Activated CD4-positive, alpha-beta T cell treated with anti-CD3 and anti-CD28 coated beads, Interleukin-2, amount 10 ng/mL, durations not matched to agents 7 days and 5 days (primary cell): ENCODE measurements at places on chromosomes 7 and 10.

GRCh38 chr10:93879273-93879672 is 14.5 kb upstream of the SLC35G1 start:
- DNase-seq: no peak

DNA sequence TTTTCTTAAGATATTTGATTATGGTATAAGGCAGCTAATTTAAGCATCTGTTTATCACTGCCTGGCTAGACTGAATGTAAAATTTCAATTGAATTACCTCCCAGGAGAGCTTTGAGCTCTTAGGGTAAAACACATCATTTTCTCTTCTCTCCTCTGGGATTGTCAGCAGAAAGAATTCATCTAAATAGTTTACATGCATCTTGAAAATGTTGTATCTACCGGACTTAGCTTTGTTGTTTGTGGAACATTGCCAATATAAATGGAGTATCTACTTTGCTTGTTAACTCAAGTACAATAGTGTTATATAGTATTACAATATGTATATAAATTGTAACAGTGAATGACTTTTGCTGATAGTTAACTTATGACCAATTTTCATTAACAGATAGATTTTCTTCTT is 73.3 kb downstream of the TAF3 start:
- no peak for DNase-seq

- peak; percentile 49 for DNase-seq
Observed at GRCh38 chr7:140062118-140062527, 628 bp downstream of the PARP12 start.

DNA sequence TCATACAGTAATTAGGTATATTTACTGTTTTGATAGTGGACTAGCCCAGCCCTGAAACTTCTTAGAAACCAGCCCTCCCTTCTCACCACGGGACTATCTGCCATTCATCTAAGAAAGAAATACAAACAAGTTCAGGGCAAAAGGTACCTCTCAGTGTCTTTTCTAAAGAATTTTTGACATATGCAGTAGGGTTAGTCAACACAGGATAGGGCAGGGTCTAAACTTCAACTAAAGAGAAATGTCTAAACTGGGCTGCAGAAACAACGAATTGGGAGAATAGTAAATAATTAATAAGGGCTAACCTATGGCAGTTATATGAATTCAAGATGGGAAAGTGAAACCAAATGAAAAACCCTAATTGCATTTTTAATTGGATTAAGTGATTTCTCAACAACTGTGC is 496.6 kb downstream of the INHBA start:
- no peak for DNase-seq

- no peak for DNase-seq
Observed at GRCh38 chr10:56836659-56837058, 475.6 kb upstream of the ZWINT start.

DNA sequence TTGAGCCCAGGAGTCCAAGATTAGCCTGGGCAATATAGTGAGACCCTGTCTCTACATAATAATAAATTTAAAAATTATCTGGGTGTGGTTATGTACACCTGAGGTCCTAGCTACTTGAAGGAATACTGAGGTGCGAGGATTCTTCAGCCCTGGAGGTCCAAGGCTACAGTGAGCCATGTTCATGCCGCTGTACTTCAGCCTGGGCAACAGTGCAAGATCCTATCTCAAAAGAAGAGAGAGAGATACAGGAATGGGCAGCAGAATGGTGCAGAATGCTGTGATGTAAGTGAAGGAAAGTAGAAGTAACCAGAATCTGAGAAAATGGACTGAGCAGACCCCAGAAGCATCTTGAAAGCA is 62.7 kb upstream of the EXOC4 start:
- no peak for DNase-seq

- no peak for DNase-seq
Observed at GRCh38 chr7:44486001-44486400, 4.5 kb downstream of the NUDCD3 start.

- no peak for DNase-seq
Observed at GRCh38 chr7:117322741-117323304, at the start of gene WNT2. TSS of gene WNT2 (minus strand) at chr7:117323058. CDS start at chr7:117322989, 69 bp downstream.

GRCh38 chr10:47406870-47407691 is 23.0 kb upstream of the ZNF488 start:
- no peak for DNase-seq

GRCh38 chr7:142813226-142813625 is 41.6 kb upstream of the EPHB6 start:
- DNase-seq: no peak

DNA sequence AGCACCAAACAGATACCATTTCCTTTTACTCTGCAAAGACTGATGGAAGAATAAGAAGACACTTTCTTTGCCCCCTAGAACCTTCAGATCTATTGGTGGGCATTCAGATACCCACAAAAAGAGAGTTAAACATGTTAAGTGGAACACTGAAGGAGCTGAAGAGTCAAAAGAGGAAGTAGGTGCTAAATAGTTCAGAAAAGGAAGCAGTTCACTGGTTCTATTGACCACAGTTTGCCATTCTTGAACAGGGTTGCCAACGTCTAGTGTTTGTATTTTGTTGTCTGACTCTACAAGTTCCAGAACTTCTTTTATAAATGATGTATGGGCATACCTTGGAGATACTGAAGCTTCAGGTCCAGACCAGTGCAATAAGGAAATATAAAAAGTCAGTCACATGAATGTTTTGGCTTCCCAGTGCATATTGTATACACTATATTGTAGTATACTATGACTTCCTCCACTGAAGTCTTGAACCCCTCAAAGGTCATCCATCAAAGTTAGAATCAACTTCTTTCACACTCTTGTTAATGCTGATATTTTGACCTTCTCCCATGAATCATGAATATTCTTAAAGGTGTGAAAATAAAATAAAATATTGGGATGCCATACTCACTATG is 47.5 kb upstream of the AGR3 start:
- DNase-seq: no peak

DNA sequence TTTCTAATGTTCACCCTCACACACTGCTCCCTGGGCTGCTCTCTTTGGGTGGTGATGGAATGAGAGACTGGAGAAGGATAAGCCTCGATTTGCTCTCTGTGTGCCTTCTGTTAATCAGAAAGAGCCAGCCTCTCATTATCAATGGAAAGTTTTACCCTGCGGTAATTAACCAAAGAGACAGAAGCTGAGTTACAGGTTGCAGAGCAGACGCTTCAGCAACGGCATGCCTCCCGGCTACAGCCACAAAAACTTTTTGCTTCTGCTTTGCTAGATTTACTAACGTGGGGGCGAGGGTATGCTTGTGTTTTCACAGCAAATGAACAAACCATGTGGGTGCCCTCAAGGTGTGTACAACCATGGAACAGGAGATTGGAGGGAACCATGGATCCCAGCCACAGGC is 18.0 kb downstream of the GIMAP4 start:
- DNase-seq: no peak

DNA sequence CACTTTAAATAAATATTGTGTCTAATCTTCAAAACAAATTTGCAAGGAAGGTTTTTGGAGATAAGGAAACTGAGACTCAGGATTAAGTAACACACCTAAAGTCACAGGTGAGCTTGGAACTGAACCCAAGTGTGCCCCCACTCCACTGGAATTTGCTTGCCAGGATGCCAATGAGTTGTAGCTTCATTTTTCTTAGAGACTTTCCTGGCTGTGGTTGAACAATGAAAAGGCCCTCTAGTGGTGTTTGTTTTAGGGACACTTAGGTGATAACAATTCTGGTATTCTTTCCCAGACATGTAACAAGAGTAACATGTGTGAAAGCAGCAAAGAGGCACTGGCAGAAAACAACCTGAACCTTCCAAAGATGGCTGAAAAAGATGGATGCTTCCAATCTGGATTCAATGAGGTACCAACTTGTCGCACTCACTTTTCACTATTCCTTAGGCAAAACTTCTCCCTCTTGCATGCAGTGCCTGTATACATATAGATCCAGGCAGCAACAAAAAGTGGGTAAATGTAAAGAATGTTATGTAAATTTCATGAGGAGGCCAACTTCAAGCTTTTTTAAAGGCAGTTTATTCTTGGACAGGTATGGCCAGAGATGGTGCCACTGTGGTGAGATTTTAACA is 1.5 kb downstream of the IL6 start:
- DNase-seq: peak; percentile 37

DNA sequence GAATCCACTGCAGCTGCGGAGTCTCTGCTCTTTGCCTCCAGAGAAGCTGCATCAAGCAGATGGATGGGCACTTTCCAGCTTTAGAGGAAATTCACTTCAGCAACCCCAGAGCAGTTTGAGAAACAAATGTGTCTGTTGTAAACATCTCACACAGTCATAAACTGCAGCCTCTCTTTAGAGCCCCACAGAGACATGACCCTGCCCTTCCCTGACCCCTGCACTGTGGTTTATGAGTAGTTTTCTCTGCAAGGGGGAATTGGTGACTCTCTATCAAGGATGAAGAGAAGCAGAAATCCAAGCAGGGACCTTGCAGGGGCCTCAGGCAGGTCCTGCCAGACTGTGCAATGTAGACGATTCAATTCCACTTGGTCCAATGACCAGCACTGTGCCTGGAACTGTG is 160.2 kb downstream of the SH2D4B start:
- DNase-seq: no peak

DNA sequence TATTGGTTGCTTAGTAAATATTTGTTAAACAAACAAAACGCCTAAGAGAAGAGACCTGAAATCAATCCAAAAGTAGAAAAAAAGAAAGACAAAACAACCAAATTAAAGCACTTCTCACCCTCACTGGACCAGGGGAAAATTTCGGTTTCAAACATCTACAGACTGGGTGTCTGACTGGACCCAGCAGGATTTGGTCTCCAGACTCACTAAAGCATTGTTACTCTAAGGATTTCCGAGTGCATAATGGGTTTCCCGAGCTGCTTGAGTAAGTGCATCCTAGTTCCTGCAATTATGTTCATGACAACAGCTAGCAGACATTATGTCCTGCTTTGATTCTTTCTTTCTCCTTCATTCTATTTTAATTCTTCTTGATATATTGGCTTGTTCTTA is 51.8 kb upstream of the FAM3C start:
- DNase-seq: no peak

DNA sequence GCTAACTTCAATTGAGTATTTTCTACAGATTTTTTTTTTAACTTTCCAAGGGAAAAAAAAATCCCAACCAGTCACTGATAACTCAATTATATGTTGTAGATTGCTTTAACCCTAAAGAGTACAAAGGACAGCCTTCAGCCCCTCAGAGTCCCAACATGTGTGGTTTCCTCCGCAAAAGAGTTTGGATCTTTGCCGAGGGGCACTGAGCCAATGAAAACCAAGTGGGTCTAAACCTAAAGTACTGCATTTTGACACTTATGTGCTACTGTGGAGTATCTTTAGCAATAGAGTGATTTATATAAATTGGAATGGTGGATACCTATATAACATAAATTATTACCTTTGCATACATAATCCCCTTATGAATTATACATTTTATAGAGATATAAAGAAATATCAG is 91.5 kb downstream of the SEMA3D start:
- no peak for DNase-seq

GRCh38 chr10:78602201-78602932 is 466.4 kb upstream of the ZMIZ1 start:
- DNase-seq: no peak

GRCh38 chr7:142482891-142483658 is 225.2 kb upstream of the PRSS58 start:
- peak; percentile 66 for DNase-seq

GRCh38 chr10:86334488-86335085 is 32.0 kb downstream of the GRID1 start:
- no peak for DNase-seq

DNA sequence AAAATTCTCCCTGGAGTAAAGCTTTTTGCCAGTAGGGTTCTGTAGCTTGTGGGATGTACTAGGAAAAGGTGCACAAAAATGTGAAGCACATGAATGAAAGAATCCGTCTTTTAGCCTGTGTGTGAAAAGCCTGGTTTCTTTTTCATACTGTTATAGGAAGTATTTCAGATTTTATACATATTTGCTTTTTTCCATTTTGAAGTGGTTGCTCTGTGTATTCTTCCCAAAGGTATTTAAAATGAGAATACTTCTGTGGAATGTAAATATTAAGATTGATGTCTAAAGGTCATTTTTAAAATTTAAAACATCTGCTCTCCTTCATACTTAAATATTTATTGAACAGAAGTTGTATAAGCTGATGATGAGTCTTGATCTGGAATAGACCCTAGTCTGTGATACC is 96.8 kb downstream of the CDK14 start:
- no peak for DNase-seq

- no peak for DNase-seq
Observed at GRCh38 chr7:108294595-108294994, 161.6 kb downstream of the NRCAM start.

DNA sequence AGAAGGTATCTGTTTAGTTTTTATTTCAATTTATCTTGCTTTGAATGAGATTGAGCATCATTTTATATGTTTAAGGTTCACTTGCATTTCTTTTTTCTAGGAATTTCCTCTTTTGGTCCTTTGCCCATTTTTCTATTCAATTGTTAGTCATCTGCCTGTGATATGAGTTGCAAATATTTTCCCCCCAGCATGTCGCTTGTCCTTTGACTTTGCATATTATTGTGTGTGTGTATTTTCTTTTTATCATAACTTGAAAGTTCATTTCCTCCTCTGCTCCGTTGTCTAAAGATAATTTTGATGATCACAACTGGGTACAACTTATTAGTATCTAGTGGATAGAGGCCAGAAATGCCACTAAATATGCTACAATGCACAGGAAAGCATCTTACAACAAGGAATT is 132.7 kb upstream of the MDFIC start:
- DNase-seq: no peak

DNA sequence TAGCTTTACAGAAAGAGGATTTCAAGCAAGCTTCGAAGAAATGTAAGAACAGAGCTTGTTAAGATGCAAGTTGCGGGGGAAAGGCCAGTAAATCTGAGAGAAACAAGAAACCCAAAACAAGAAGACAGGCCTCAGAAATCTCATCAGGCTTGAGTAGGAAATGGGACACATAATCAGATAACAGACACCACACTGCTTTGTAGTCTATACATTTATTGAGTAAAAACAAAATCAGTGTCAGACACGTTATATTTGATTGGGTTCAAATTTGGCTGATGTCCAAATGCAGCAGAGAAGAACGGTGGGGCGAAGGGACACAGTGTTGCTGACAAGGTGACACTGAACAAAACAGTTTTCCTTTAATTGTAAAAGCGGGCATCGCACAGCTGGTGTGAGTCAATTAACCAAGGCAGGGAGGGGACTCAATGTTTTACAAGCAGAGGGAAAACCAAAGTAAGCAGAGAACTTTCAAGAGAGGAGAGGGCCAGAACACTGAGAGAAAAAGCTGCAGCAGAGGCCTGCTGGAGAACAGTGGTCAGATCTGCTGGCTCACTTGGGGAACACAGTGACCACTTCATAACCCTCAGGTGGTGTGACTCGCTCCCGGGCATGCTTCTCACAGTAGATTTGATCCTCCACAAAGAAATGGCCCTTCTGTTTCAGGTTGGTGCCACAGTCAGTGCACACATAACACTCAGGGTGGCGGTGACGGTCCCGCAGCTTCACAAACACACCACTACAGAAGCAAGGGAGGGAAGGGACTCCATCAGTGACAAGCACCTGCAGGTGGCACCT is 43.5 kb downstream of the ACSM6 start:
- DNase-seq: no peak

DNA sequence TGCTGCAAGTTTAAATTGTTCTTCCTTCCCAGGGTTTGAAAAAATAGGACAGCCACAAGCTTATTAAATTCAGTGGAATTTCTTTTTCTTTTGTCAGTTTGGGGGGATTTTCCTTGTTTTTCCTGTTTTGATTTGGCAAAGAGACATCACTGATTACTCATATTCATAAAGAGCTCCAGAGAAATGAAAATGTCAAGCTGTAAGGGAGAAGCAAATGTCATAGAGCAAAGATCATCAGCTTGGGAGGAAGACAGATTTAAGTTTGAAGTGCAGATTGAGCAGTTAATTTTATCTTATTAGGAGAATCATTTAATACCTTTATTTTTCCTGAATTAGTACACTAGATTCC is 255.8 kb upstream of the PHYHIPL start:
- no peak for DNase-seq

GRCh38 chr10:33005322-33006301 is 47.6 kb upstream of the ITGB1 start:
- DNase-seq: no peak
